Stimulated activated CD8-positive, alpha-beta memory T cell treated with anti-CD3 and anti-CD28 coated beads, Interleukin-15, amount 100 ng/mL, for 4 hours (primary cell): ENCODE measurements at places on chromosomes 3 and 15.
A peak's percentile ranks its signal among the peaks of the same experiment; 100 is the strongest.

DNA sequence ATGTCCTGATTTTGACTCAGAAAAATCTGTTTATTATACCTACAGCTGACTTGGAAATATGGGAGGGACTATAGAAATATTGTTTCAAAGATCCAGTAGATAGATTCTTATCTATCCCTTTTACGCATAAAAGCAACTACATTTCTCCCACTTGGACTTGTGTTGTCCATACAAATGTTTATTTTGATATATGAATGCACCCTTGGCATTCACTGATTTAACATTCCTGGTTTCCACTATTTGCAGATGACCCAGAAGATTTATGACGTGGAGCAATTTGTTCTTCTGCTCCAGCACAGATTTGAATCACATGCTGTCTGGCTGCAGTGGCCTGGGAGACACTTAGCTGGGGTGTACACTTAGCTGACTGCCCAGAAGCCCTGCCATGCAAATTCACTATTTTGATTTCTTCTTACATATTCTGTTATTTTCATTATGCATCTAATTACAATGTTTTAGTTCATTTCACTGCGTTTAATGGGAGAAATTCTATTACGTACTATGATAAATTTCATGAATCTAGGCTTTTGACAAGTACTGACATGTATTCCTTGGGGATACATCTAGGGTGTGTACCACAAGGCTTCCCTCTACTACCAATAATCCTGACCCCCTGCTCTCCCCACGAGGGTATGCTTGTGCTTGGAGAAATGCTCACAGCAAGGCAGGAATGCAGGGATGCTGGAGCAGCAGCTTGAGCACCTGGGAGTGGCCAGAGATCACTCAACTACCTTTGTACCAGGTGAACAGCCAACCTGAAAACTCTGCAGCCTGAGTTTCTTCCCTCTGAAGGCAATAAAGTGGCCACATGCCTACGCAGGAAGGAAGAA, 223.6 kb upstream of the TBL1XR1 start:
- no peak for DNase-seq

DNA sequence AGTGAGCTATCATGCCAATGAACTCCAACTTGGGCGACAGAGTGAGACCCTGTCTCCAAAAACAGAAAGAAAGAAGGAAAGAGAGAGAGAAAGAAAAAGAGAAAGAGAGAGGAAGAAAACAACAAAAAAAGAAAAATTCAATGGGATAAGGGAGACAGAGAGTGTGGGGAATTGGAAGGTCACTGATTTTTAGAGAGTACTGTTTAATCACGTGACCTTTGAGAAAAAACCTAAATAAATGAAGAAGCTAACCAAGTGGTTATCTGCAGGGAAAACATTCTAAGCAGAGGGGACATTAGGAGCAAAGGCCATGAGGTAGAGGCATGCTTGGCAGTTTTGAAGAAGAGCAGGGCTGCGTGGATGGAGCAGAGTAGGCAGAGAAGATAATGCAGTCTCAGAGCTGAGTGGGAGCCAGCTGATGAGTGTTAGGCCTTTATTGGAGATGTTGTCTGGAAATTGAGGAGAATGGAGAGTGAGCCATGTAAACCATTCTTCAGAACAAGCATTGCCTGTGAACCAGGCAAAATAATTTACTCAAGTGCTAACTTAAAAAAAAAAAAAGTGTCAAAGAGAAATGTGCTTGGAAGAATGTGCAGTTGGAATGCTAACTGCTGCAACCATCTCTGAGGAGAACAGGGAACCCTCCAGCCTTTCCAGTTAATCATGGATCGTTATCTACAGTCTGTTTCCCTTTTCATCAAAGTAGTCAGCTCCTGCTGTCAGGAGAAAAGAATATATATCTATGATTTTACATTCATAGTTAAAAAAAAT, 377.3 kb upstream of the SEMA6D start:
- DNase-seq, result no peak

DNA sequence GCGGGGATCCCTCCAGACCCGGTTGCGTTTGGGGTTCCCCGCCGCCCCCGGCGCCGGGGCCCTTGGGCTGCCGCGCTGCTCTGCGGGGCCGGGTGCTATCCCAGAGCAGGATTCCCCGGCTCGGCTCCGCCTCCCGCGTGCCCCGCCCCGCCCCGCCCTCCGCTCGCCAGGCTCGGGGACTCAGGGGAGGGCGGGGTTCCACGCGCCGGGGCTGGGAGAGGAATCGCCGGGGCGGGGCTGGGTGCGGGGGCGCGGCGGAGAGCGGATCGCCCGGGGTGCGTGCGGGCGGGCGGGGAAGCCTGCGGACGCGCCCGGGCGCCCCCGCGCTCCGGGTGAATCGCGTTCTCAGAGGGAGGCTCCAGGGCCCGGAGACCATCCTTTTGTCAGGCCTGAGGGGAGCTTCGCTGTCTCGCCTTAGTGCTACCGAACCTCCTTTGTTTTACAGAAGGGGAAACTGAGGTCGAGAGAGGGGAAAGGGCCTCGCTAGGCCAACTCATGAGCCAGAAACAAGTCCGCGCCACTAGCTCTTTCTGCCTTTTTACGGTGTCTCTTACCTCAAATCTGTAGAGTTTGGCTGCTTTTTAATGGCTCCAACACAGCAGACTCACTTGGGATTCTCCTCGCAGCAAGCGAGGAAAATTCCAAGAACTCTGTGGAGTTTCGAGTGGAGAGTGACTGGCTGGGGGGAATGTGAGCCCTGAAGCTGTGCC, at the start of gene TMEM158:
Gene TMEM158, minus strand, starts transcription at position 82 of the 710 bp plus-strand sequence. CDS start 260 bp downstream, outside the sequence.
- peak; percentile 60 for DNase-seq

DNA sequence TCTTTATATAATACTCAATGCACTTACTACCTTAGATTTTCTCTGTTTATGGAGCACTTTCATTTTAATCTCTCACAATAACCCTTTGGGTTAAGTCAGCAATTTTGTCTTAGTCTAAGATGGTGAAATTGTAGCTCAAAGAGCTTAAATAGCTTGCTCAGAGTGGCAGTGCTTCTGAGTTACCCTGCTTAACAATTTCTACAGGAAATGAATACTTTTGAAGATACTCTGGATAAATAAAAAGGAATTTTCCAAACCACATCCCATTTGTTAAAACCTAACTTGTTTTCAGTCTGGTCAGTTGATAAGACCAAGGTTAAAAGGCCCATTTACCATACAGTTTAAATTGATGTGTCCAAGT, 37.2 kb downstream of the HMG20A start:
- no peak for DNase-seq

DNA sequence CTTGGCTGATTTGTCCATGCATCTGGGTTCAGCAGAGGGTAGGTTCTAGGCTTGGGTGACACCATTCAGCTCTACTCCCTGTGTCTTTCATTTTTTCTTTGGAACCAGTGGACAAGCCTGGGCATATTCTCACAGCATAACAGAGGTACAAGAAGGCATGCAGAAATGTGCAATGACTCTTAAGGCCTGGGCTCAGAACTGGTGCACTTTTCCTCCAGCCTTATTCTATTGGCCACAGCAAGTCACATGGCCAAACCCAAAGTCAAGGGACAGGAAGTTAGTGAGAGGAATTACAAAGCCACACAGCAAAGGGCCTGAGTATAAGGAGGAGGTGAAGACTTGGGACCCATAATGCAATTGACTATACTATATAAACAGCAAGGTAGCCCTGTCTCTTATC, 200.9 kb upstream of the CTDSPL start:
- no peak for DNase-seq

DNA sequence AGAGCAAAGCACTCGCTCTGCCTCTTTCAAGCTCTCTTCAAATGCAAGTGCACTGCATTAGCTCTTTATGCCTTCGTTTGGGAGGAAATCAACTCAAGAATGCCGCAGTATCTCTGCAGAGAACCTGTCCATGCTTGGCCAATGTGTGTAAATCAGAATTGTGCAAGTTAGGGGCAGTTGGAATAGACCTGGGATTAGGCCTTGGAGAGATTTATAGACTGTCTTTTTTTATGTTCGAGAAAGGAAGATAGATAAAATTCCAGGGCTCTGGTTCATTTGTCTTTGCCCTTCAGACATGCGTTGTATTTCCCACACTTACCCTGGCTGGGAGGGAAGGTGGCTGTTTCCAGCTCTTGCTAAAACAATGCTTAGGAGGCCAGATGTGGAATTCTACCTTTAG, 163.7 kb downstream of the MOBP start:
- no peak for DNase-seq

GRCh38 chr15:91956026-91956723, 102.7 kb downstream of the SLCO3A1 start:
- DNase-seq, result no peak

DNA sequence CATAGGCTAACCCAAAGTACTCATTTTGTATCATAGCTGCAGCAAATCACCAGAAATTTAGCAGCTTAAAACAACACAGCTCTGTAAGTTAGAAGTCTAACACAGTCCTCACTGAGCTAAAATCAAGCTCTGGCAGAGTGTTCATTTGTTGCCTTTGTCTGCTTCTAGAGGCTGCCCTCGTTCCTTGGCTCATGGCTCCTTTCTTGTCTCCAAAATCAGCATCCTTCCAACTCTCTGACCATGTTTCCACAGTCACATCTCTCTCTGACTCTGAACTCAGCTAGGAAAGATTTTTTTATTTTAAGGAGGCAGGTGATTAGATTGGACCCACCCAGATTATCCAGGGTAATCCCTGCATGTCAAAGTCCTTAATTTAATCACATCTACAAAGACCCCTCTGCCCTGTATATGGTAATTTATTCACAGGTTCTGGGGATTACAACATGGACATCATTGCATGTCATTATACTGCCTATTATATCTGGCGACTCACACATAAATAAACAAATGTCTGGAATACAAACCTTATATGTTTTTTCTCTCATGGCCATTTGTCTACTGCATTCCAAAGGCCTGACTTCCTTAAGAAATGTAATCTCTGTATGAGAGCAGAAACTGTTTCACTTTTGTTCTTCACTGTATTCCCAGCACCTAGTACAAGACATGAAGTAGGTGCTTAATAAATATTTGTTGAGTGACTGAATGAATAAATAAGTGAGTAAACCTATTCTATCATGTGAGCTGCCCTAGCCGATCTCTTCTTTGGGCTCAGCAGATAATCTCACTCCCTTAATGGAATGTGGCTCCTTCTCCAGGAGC, 15.1 kb upstream of the UACA start:
- no peak for DNase-seq

DNA sequence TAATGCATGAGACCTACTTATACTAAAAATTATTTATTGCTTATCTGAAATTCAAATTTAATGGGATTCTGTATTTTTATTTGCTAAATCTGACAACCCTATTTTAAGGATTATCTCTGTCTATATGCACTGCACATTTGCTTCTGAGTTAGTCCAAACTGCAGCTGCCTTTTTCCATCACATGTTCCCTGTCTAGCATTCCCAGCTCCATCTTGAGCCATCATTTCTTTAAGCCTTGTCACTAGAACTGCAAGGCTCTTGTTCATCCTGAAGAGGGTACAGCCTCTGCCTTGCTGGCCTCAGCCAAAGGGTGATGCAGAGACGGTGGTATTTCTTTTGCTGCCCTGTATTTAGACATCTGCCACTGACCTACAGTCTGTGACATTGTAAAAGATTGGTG, 125.8 kb upstream of the STT3B start:
- DNase-seq, result no peak

DNA sequence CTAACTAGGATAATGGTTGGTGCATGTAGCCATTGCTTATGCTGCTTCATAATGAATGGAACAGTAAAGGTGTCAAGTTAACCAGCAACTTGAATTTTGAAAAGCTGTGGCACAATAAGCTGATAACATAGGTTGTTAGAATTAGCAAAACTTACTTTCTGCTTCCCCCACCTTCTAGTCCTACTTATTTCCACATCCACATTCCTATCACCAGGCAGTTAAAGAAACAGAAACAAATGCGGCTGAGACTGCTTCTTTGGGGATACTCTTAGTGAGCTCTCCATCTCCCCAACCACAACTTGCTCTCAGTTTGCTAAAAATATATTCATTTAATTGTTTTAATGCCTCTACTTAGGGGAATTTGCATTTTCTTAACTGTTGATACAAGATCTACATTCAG, 215.1 kb downstream of the TIGIT start:
- no peak for DNase-seq

DNA sequence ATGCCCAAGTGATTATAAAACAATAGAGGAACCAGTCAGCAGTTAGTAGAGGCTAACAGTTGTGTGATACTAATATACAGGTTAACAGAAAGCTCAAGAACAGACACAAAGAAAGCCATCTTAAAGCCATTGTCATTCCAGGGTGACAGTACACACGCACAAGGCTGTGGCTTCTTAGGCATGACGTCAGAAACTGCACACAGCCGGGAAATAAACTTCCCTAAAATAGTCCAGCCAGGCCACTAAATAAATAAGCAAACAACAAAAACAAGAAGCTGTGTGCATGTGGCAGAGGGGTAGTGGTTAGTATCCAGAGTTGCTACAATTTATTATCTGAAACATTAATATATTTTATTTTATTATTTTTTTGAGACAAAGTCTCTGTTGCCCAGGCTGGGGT, 49.8 kb downstream of the PPCDC start:
- no peak for DNase-seq

DNA sequence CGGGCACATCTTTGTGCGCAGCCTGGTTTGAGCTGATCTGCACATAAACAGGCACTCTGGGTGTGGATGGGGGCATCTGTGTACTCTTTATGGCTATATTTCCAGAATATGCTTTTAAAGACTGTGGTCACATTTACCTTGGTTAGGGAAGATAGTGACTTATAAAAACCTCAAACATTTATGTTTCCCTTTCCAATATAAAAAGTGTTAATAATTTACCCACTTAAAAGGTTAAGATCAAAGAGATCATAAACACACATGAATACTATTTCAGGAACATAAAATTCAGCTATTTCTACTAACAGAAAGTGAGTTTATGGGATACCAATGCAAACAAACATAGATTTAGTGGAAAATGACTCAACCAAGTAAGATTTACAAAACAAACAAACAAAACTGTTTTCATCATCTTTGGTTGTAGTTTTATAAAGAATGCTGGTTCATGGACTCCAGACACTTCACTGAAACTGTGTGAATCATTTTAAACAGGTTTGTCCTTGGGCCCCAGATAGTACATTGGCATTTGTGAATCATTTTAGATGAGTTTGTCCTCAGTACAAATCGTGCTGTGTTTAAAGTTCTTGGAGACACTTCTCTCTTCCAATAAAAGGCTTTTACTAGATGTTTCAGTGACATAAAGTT, 253.5 kb upstream of the CTDSPL start:
- no peak for DNase-seq

GRCh38 chr3:155791190-155791589, 14.9 kb downstream of the C3orf33 start:
- no peak for DNase-seq

DNA sequence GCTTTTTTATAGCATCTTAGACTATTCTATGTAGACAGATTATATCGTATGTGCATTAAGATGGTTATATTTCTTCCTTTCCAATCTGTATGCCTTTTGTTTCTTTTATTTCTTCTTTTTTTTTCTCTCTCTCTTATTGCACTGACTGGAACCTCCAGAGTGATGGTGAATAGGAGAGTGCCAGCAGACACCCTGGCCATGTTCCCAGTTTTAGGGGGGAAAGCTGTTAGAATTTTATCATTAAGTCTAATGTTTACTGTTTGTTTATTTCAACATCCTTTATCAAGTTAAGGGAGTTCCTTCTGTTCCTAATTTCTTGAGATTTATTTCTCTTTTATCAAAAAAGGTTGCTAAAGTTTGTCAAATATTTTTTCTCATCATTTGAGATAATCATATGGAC, 116.6 kb upstream of the LRTM1 start:
- DNase-seq, result no peak
